ENCODE measurements at places on chromosomes 5 and 9.

DNA sequence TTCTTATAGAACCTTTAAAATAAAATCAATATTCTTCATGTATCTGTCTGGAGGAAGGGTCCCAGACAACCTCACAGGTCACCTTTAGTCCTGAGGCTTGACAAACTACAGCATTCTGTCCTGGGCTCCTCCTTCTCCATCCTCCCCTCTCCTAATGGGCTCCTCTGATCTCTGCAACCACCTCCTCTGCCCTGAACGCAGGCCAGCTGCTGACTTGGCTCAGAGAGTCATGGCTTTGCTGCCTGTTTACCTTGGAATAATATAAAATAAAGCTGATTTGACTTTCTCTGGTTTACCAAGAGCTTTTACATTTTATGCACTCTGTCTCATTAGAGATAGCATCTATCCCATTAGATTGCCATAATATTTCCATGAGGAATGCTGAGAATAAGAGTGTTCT lies 159.4 kb downstream of the SEMA6A start:
- no peak for DNase-seq

GRCh38 chr5:1504617-1505016 lies 19.1 kb downstream of the LPCAT1 start:
- no peak for DNase-seq

- DNase-seq: no peak
Observed at GRCh38 chr5:89117124-89117644, 234.2 kb upstream of the MEF2C start.

DNA sequence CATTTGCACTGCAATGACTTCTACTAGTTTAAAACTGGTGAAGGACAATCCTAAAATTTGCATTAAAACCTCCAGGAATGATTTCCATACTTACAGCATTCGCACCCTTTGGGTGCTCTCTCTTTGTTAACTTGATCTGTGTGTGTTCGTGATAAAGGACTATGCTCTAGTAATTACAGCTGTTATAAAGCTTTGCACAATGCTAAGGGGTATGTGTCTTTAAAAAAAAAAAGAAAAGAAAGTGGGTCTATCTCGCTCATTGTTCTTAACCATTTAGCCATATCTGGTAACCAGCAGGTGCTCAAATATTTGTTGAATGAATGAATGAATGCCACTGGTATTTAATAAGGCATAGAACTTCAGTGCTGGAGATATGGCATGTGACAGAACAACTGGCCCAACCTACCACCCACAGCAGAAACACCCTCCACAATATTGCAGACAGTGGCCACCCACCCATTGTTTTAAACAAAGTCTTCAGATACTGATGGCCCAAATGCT lies 8.7 kb downstream of the TRIM36 start:
- no peak for DNase-seq

DNA sequence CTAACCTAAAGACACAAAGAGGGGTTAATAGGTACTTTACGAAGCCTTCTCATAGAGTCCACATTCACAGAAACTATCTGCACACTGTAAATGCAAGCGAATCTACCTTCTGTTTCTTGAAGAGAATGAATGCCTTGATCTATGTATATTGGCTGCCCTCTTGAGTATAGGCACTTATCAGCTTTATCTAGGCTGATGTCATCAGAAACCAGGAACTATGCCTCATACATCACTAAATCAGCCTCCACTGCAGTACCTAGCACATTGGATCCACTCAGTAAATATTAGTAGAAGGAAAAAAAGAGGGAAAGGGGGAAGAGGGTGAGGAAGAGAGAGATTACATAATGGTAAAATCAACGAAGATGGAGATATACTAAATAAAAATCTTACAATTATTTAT lies 477.1 kb downstream of the CAAP1 start:
- DNase-seq: no peak

- no peak for DNase-seq
Observed at GRCh38 chr5:63919763-63920478, 42.3 kb downstream of the HTR1A start.

DNA sequence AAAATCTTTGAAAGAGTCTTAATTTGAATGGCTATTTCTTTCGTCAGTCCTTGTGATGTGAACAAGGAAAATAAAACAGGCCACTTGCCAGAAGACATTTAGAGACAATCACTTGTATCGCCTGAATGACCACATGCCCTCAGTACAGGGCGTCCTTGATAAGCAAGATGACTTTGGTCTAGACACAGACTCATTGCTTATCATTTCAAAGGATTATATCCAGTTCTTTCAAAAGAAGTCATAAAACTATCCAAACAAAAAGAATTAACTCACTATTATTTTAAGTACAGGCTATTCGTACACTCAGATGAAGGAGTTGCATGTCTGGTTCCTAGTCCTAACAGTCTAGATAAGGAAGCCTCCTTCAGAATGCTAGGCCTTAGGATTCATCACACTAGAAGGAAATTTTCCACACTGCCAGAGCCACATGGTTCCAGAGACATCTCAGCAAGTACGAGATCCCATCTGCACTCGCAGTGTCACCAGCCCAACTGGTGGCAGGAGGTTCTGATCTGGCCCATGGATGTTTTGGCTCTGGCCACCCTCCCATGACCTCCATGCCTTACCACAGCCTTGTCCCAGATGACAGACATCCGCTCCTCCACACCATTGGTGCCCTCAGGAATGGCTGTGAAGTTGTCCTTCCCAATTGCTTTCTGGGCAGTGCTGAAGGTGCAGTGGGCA lies 109.6 kb downstream of the DPYSL3 start:
- no peak for DNase-seq

GRCh38 chr9:82720515-82720914 lies 342.4 kb downstream of the RASEF start:
- no peak for DNase-seq

GRCh38 chr5:38078161-38078560 lies 180.2 kb upstream of the EGFLAM start:
- DNase-seq: no peak

- DNase-seq: no peak
Observed at GRCh38 chr9:71518045-71518827, 250.1 kb downstream of the CEMIP2 start.

GRCh38 chr5:151173711-151174611 lies 16.4 kb upstream of the ANXA6 start:
- DNase-seq: no peak

DNA sequence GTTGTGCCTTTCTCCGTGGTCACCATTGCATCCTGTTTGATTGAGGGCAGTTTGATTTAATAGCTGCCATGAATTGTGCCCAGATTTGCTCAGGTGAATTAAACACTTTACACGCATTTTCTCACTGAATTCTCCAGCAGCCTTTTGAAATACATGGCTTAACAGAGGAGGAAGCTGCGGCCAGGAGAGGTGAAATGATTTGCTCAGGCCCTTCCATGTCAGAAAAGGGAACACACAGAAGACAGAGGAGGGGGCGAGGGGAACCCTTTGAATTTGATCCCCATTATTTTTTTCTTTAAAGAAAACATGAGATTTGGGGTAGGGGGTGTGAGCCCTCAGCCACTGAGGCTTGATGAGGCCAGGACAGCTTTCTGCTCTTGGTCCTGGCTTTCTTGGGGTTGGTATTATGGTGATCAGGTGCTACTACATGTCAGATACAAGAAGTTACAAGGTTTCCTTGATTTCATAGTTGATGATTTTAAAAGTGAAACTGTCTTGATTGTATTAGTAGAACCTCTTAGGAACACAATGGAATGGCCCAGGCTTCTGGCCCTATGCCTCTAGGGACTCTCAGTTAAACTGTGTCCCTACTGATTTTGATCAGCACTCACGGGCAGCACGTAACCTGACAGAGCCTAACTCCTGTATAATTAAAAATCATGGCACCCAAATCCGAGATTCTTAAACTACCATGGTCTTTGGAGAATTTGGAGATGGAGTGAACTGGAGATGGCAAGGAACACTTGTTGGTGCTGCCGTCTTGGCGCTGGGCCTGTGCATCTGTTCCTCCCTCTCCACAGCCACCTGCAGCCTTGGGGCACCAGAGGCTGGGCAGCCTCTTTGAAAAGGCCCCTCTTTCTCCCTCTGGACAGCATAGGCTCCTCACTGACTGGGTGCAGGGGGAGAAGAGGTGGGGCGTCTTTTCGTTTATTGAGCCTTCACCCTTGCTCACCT lies 107.9 kb downstream of the TRIO start:
- no peak for DNase-seq

DNA sequence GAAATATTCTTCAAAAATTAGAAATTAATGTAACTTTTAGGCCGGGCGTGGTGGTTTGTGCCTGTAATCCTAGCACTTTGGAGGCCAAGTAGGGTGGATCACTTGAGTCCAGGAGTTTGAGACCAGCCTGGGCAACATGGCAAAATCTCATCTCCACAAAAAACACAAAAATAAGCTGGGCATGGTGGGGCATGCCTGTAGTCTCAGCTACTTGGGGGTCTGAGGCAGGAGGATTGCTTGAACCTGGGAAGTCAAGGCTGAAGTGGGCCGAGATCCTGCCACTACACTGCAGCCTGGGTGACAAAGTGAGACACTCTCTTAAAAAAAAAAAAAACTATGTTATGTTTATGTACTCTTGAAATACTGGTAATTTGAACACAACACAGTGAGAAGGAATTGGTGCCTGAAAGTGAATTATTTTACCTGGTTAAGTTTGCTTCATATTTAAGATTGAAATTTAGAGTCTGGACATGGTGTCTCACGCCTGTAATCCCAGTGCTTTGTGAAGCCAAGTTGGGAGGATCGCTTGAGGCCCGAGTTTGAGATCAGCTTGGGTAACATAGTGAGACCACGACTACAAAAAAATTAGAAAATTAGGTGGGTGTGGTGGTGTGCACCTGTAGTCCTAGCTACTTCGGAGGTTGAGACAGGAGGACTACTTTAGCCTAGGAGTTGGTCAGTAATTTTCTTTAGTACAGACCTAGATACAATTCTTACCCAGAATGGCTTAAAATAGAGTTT lies 15.0 kb downstream of the ARRDC3 start:
- no peak for DNase-seq

DNA sequence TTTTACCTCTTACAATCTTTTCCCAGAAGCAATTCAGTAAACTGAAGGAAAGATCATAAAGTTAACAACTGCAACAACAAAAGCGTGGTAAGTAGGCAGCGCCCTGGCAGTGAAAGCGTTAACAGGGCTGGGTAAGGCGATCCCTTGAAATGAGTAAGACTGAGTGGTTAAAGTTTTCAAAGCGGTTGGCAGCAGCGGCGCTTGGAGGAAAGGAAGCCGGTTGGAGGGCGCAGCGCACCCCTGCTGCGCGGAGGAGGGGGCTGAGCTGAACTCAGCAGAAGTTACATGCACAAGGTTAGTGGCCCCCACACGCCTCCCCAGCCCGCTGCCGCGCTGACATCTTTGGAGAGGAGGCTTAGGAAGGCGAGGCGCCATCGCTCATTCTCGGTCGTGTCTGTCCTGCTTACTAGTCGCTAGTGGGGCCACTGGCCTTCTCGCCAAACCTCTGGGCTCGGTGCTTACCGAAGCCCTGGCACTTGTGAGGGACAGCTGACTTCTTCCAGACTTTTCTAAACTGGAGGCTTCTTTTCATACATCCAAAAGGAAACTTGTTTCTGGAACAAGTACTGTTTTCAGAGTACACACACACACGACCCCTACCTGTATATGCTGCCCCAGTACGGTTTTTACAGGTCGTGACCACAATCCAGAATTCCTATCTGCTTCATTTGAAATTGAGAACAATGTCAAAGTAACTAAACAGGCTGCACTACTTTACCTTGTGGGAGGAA lies at the start of gene SH3RF2:
TSS of gene SH3RF2 (plus strand) at position 178 of the 731 bp plus-strand sequence. CDS start 1,351 bp downstream, outside the sequence.
- no peak for DNase-seq

DNA sequence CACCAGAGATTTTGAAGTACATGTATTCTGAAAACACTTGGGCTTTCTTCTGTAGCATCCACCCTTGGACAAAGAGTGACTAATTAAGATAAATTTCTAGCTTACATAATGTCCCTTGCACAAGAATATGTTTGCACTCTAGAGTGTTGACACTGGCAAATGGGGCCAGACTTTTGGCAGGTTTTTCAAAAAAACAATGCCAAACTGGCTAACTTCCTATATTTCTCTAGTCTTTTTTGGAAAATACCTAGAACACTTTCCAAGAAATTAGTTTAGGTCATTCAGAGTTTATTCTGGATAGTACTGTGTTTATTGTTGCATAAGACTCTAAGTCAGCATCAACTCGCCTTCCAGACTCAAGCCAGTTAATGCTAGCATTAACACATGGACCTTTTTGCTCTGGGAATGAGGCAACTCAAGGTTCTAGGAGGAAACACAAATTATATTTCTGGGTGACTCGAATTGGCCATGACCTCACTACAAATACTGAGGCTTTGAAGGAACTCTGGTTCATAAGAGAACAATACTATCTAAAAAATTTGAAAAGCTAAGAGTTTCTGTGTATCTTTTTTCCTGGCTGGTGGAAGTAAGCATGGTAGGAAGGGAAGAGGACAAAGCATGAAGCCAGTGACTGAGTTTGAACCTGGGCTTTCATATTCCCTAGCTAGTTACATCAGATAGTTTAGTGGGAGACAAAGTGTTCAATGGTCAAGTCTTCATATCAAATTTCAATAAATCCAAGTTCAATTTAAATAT lies 101.6 kb downstream of the NREP start:
- DNase-seq: no peak

DNA sequence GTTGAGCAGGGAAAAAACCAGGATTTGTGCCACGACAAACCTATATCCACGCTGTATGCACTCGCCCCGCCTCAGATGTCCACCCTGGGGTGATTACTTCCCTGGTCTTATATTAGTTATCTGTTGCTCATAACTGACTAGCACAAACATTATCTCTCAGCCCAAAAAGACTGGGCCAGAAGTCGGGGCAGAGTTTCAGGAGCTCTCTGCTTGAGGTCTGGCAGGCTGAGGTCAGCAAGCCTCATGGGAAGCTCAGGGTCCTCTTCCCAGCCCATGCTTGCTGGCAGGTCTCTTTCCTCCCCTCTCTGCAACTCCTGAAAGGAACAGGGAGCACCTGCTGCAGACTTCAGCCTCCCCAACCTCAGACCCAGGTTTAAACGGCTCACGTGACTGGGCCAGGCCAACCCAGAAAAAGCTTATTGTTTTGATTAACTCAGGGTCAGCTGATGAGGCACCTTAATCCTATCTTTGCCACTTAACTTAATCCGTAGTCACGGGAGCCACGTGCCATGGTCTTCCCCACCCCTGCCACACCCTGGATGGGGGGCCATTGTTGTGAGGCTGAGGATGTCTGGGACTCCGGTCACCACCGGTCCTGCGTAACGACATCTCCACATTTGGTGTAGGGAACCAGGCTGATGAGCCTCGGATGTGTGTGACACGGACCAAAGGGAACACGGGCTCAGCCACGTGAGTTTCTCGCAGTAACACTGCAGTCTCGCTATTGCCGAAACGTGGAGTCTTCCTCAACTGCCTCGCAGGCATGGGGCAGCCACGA lies 123.7 kb upstream of the IRX4 start:
- no peak for DNase-seq

DNA sequence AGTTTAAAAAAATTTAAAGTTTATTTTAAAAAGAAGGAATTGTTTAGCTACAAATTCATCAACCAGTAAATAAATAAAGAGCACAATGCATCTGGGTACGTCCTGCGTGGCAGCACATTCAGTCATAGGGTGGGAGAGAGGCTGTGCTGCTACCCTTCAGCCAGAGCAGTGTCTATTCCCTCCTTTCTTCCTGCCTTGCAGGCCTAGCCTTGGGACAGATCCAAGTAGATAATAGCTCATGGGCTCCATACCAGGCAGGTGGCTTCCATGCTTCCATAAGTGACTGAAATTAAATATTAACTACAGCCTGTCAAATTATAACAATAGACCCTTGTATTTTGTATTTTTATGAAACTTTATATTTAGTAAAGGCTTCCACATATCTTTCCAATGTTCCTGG lies 408.3 kb upstream of the RGMB start:
- DNase-seq: no peak
